ENCODE measurements at places on chromosomes 7 and 10.

DNA sequence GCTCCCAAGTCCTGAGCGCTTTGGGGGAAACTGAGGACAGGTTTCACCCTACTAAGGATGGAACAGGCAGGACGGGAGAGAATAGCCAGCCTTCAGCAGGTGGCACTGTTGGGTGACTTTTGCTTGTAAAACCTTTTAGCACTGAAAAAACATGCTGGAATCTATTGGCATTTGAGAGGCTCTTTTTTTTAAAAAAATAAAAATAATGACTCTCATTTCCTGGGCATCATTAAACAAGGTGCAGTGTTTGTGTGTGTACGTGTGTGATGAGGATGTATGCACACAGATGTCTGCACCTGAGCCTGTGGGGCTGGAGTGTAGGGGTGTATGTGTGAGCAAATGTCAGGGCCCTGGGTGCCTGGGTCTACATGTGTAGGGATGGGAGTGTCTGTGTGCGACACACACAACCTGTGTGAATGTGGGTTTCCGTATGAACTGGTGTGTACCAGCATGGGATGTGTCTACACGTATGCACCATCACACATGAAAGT, 177.9 kb downstream of the RPS24 start:
- peak; percentile 64 for DNase-seq

DNA sequence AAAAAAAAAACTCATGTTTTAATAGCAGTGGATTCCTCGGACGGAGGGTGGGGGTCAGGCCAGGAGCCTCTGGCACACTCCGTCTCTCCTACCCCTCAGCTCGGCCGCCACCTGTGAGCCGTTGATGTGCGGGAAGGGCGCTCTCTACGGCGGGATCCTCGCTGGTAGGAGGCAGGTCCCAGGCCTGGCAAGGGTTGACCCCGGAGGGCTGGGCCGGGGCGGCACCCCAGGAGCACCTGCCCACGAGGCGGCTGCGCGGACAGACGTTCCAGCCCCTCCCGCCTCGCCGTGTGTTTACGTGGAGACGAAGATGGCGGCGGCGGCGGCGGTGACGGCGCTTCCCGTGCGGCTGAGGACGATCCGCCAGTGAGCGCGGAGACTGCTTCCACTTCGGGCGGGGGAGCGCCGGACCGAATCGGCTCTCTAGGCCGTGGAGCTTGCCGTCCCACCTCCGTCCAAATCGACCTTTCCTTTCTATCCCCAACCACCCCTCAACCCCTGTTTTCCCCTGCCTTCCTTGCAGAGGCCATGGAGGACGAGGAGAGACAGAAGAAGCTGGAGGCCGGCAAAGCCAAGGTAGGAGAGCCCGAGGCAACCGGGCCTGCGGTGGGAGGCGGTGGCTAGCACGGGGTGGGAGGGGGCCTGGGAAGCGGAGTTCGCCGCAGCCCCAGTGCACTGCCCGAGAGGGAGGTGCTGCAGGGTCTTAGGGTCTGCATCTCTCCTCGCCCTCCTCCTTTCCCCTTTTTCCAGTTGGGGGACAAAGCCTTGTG, at the start of gene AKAP9:
AKAP9 (plus strand) TSS at position 291 of the 770 bp plus-strand sequence; CDS start at position 529, 238 bp downstream.
- peak; percentile 65 for DNase-seq

DNA sequence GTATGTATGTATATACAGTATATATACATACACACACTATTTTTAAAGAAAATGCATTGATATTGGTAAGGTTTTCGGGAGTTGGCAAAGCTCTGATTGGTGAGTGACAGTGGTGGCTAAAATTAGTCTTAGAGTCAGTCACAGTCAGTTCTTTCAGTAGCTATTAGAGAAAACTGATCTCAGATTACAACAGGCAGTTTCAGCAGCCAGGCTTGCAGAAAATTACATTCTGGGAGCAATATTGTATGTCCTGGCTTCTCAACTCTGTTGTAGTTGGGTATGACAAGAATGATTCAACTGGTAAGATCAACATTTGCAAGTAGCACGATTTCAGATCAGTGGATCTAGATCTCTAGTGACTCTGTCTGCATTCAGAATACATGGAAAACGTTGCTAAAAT, 897.9 kb upstream of the AUTS2 start:
- DNase-seq, result no peak

- DNase-seq, result no peak
Measured at GRCh38 chr7:74176555-74176954, 2.4 kb downstream of the EIF4H start.

DNA sequence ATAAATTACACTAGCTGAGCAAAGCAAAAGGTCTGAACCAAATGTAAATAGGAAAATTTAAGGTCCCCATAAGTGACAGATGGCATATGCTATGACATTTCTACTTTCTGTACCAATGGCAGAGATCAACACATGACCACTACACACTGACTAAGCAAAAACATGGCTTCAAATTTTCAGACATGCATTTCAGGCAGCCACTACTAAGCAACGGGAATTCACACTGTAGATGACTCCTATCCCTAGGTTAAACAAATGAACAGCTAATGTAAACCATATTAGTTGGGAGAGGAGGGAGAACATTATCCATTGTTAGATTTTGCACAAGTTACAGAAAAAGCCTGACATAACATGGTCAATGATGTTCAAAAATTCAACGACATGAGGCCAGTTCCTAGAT, 11.4 kb upstream of the KIF20B start:
- no peak for DNase-seq

DNA sequence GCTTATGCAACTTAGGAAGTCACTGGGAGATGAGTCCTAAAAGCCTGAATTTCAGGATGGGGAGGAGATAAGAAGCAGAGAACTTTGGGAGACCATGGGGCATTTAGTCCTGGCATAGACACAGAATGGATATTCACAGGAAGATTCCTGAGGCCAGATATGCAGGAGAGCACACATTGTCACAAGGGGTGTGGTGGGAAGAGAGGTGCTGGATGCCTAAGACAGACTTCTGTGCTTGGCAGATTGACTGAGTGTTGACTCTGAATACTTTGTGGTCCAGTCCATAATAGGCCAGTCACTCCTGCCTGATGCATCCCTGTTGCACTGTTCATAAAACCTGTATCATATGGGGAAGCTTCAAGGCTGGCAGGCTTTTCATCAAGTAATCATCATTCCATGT, 18.5 kb downstream of the SRI start:
- no peak for DNase-seq

- DNase-seq, result no peak
Measured at GRCh38 chr10:15764892-15765454, 45.3 kb upstream of the ITGA8 start.

GRCh38 chr7:24922099-24922773, 57.7 kb downstream of the OSBPL3 start:
- no peak for DNase-seq

- no peak for DNase-seq
Measured at GRCh38 chr7:107486041-107486440, 16.2 kb downstream of the GPR22 start.

DNA sequence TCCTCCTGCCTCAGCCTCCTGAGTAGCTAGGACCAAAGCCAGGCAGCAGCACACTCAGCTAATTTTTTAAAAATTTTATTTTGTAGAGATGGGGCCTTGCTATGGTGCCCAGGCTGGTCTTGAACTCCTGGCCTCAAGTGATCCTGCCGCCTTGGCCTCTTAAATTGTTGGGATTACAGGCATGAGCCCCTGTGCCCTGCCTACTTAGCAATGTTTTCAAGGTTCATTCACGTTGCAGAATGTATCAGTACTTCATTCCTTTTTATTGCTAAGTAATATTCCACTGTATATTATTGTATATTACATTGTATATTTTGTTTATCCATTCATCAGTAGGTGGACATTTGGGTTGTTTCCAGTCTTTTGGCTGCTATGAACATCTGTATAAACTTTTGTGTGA, 44.2 kb downstream of the PUS7 start:
- no peak for DNase-seq

- no peak for DNase-seq
Measured at GRCh38 chr10:131785121-131785460, 115.7 kb upstream of the PPP2R2D start.

DNA sequence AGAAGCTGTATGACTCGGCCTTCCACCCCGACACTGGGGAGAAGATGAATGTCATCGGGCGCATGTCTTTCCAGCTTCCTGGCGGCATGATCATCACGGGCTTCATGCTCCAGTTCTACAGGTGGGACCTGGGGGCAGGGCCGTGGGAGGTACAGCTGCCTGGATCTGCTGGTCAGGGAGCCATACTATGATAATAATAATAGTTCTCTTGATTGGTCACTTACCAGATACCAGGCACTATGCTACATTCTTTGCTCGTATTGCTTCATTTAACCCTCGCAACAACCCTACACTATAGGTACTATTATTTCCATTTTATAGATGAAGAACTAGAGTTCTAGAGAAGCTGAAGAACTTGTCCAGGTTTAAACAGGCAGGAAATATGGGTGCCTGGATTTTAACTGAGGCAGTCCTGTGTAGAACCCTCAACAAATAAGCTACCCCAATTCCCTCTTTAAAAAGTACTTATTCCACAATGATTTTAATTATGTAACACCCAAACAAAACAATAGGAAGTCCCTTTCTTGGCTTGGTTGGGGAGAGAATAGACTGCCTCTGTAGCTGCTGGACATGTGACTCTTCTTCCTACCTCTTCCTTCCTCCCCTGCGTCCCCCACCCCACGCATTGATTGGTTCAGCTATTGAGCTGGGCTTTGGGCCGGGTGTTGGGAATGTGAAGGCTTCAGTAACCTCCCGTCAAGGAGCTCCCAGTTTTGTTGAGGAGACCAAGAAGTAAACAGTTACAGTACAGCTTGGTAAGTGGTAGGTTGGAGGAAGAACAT, 12.8 kb downstream of the SFXN2 start:
- DNase-seq, result no peak

DNA sequence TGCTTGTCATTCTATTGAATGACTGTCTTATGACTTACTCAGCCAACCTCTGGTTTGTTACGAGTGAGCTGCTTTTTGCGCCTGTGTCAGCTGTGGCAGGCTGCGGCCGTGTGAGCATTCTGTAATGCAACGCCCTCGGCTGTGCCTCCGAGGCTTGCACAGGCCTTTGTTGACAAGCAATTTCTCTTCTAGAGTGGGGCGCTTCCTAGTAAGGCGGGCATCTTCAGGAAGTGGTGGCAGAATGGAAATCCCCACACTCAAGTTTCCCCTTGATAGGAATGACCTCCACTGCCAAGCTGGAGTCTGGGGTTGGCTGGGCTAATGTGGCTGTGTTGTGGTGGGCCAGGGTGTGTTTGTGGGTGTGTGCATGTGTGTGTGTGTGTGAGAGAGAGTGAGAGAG, 20.2 kb upstream of the TMEM178B start:
- no peak for DNase-seq

GRCh38 chr7:131124867-131125266, 202.8 kb upstream of the MKLN1 start:
- DNase-seq, result no peak

DNA sequence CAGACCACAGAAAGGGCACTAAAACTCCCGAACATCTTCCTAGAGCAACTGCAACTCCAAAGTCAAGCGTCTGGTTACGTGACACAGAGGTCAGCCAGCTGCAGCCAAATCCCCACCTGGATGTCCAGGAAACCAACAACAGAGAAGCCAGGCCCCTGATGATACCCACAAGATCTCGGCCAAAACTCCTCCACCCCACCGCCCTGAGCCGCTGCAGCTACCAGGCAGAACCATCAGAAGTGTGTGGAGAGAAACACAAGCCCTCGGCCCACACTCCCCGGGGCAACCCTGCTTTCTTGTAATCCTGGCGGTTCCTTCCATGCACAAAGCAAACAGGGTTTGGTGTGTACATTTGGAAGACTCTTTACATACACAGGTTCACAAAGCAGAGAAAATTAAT, 8.7 kb downstream of the CHST15 start:
- no peak for DNase-seq

DNA sequence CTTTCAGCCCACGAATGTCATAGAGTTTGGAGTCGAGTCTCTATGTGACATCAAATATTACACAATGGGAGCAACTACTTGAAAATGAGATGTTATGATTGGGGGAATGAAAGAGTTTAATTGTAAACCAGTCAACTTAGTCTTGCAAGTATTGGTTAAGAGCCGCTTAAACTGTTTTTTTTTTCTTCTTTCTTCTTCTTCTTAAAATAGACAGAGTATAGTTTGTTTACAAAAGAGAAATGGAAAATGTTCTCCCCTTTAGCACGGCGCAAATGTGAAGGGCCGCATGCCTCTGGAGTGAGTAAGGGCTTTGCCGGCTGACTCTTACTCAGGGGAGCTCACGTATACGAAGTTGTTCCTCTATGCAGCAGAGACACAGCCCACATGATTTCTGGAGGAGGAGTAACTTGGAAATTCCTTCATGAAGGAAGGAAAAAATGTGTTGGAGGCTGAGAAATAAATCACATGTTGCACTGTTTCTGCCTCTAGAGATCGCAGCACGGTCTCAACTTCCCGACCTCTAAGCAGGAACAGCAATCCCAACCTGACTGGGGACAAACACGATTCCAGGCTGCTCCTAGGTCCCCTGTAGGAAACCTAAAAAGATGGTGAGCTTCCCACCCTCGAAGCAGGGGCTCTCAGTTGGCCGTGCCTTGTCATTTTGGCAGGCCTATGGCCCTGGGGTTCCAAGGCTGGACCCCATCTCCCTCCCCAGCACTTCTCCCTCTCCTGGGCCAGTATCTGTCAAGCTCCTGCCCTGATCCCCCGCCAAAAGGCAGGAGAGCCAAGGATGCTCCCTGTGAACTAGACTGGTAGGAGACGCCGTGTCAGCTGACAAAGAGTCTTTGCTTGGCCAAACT, 44.8 kb downstream of the MYOF start:
- peak; percentile 79 for DNase-seq

DNA sequence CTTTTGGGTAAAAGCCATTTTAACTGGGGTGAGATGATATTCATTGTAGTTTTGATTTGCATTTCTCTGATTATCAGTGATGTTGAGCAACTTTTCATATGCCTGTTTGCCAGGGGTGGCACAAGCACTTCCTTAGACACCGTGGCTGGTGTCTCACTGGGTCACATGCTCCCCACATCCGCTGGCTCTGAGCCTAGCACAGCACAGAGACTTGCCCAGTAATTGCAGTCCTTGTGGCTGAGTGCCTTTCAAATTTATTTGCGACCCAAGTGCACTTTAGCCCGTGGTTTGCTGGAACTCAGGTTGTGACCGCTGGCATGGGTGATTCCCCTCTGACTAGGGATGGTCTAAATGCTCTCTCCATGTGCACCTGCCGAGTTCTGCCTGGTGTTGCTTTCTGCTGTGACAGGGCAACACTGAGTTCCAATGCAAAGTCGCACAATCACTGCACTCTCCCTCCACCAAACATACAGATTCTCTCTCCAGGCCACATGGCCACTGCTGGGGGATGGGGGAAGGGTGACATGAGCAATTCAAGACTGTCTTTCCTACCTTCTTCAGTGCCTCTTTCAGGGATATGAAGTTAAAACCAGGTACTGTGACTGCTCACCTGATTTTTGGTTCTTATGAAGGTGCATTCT, 66.5 kb downstream of the ZNF277 start:
- DNase-seq, result no peak

GRCh38 chr10:133461027-133461426, 7.3 kb downstream of the SCART1 start:
- no peak for DNase-seq

- no peak for DNase-seq
Measured at GRCh38 chr7:7568553-7568952, 1.9 kb downstream of the MIOS start.

GRCh38 chr10:124364674-124365073, 54.0 kb downstream of the OAT start:
- no peak for DNase-seq
